Activated CD4-positive, alpha-beta T cell treated with anti-CD3 and anti-CD28 coated beads for 1 hour (primary cell): ENCODE measurements at places on chromosomes 3 and 15.

- no peak for DNase-seq
These were observed 12.9 kb downstream of the CCDC80 start for GRCh38 chr3:112627919-112628466.

DNA sequence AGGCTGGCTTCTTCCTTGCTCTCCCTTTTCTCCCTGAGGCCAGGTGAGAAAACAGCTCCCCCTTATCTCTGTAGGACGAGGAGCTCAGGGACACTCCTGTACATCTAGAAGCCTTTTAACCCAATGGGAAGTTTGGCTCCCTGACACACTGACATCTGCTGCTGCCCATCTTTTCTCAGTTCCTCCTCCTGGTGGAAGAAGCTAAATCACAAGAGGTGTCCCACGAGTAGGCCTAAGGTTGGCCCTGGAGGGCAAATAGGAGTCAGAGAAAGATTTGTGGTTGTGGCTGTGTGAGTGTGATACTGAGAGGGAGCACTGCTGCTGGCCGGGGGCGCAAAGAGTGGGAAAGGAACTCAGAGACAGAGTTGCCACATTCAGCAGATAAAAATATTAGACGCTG, 49.5 kb downstream of the ARHGAP31 start:
- DNase-seq = no peak

DNA sequence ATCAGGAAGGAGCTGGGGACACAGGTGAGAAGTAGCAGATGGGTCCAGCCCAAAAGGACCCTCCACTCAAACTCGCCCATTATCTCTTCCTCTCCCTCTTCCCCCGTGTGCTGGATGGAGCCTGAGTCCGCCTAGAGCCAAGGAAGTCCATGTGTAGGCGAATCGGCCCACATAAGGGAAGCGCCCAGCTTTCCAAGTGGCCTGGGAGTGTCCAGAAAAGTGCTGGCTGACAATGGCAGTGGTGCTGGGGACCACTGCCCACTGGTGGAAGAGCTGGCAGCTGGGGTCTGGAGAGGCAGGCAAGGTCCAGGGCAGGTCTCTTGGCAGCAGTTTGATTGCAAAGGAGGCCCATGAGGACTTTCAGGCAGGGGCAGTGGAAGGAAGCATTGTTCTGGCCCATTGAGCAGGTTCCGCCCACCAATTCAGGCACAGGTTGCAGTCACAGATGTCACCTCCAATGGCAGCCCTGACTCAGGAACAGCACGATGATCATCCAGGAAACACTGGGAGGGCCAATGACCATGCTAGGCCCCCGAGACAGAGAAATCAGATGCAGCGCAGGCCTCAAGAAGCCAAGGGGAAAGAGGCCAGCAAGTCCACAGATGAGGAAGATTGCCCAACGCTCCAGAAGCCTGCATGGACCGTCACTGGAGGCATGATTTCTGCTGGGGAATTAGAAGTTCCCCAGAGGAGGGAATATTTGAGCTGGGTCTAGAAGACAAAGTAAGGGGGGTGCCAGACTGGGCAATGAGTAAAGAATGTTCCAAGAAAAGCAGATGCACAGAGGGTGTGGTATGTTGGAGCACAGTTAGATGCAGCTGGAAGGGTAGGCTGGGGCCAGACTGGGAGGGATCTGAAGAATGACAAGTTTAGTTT, 3.0 kb downstream of the MFGE8 start:
- DNase-seq = no peak

DNA sequence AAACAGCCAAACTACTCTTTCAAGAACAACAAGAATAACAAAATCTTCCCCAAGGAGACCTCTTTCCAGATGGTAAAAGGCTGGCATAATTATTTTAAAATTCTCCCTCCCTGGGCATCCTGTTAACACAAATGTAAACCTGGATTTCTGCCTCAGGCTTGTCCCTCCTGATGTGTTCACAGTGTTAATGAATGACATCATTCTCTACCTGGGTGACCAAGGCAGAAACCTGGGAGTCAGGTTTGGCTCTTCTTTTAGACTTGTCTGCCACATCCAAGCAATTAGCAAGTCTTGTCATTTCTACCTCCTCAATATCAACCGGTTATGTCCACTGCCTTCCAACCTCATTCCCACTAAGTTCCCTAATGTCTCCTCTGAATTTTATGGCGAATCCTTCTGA, 368.7 kb upstream of the TBL1XR1 start:
- DNase-seq = no peak
